GM23248 (cell line): ENCODE measurements at places on chromosomes 11 and 22. TPM values are rescaled to one million over a fixed set of nuclear protein-coding genes. Genes with fewer than 3 reads are reported as not detected.

GRCh38 chr11:40842750-40843339 lies 616.6 kb downstream of the LRRC4C start:
- DNase-seq = no peak

Gene CABP4
- not detected in 2 replicates for polyA plus RNA-seq

DNA sequence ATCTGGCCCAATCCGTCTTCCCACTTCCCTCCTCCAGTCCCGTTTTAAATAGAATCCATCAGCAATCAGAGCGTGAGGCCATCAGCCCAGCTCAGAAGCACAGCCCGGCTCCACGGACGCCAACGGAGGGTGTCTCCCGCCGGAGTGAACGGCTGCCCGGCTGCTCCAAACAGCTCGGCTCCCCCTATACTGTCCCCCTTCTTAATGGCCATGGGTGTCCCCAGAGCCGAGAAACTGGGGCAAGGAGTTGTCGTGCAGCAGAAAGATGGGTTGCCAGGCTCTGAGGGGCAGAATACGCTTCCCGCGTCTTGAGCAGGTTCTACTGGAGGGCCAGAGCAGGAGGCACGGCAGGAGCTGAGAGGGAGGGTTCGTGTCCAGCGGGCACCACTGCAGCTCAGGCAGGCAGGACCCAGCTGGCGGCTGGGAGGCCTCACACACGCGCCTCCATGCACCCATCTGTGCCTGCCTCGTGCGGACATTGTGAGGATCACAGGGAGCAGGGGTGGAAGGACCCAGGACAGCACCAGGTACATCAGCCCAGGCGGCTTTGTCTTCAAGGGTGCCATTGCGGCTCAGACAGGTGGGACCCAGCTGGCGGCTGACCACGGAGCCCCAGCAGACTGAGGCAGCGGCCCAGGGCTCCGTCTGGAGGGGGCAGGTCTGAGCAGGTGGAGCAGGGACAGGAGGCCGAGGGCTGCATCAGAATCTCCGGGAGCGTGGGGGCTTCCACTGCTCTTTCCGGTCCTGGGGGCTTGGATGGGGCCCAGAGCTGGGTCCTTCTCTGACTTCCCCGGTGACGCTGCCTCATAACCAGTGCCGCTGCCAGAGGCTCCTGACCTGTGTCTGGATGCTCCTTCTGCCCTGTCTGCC lies 882.7 kb downstream of the BRD1 start:
- DNase-seq = no peak

Gene CAVIN3
- 290 and 301 TPM in 2 replicates for polyA plus RNA-seq

DNA sequence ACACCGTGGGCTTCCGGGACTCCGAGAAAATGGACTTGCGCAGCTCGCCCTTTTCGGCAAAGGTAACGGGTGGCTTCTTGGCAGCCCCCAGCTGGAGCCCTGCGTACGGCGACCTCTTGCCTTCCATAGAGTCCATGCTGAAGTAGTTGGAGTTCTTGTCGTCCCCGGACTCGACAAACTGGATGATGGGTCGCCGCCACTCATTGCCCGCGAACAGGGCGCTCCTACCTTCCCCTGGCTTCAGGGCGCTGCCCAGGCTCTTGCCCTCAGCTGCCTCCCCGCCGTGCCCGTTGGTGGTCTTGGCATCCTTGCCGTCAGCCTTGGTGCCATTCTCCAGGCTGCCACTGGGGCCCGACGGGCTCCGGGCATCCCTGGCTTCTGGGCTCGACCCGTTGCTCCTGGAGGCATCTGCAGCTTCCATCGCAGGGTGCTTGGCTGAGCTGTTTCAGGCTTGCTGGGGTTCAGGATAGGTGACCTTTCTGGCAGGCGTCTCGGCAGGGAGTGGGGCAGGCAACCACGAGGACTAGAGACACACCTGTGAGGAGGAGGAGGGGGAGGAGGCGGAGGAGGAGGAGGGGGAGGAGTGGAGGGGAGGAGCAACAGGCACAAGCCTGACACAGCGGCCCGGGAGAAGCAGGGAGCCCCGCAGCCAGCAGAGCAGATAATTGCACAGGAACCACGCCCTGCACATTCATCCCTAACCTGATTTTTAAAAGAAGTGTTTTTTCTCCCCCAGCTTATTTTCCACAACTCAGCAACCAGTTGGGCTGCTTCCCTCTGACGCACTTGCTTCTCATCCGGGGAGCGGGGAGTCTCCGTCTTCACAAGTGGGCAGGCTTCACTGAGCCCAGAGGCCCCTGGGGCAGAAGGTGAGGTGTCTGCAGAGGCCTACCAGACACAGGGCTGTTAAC lies at the start of gene TRIM29:
TSS of gene TRIM29 (minus strand) at position 503 of the 911 bp plus-strand sequence. CDS start at position 421, 82 bp downstream.
- DNase-seq = no peak

DNA sequence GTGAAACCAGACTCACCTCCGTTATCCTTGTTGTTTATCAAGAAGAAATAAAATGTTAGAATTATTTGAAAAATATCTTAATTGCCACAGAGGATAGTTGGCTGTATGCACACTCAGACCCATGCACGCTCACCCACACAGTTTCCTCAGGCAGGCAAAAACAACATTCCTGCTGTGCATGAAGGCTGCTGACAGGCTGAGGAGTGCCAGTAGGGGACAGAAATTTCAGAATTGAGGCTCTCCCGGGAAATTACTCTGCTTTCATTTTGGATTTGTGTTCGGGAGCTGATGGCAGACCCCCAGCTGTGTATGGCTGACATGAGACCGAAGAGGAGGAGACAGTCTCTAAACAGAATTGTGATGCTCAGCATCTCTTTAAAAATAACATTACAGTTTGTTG lies 87.5 kb downstream of the AMOTL1 start:
- DNase-seq = peak; percentile 47
